ENCODE measurements at places on chromosomes 13 and 19. TPM values are rescaled to one million over a fixed set of nuclear protein-coding genes. Genes with fewer than 3 reads are reported as not detected.

DNA sequence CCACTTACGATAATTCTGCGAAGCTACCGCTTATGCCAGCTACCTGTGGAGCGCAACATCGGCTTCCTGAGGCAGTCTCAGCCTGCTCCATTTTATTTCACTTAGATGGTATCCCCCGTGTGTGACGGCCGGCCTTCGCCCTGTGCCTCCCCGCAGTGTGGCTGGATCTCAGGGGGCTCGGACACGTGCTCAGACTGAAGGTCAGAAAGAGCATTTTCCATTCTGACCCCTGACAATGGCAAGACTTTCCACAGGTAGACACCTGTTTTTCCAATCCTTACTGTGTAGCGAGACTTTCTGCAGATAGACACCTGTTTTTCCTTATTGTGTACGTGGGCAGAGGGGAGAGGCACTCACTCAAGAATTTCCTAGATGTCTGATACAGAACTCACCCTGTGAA is 52.7 kb downstream of the ATP11A start:
- no peak for DNase-seq

GRCh38 chr19:42352301-42353259 is 27.1 kb downstream of the MEGF8 start:
- no peak for DNase-seq

- no peak for DNase-seq
Observed at GRCh38 chr13:65638572-65639168, 1591.5 kb downstream of the PCDH9 start.

GRCh38 chr13:64471916-64472315 is 2758.2 kb downstream of the PCDH9 start:
- DNase-seq: no peak

DNA sequence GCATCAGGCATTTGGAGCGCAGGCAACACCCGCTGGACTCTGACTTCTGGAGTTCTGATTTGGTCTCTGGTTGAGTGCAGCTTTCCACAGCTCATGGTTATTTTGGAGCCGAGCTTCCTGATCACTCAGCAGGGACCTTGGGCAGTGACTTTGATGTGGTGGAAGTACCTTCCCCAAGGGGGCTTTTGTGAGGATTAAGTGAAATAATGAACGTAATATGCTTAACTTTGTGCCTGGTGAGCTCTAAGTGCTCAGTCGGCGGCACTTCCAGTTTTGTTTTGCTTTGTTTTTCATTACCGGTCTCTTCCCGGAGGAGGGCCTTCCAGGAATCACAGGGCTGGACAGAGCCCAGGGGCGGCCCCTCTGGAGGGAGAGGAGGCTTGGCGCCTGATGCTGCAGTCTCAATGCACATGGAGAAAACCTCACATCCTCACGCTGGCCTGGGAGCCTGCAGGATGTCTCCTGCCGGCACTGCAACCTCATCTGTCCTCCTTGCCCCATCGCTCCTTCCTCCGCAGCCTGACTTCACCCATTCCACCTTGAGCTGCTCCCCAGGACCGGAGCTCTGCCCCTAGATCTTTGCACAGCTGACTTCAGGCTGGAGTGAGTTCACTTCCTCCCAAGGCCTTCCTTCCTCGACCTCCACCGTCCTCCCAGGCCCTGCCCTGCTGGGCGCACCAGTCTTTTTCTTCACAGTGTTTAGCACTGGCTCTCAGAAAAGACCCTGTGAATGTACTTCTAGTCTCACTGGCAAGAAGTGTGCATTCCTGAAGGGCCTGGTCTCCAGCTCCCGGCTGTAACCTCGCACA is 1.5 kb downstream of the PLEKHF1 start:
- DNase-seq: no peak

- DNase-seq: peak; percentile 22
Observed at GRCh38 chr19:16660763-16661479, at the start of gene TMEM38A. Gene TMEM38A (plus strand): TSS chr19:16661139. CDS start chr19:16661218, 79 bp downstream.

- DNase-seq: no peak
Observed at GRCh38 chr19:32874605-32875004, 5.0 kb upstream of the SLC7A9 start.

DNA sequence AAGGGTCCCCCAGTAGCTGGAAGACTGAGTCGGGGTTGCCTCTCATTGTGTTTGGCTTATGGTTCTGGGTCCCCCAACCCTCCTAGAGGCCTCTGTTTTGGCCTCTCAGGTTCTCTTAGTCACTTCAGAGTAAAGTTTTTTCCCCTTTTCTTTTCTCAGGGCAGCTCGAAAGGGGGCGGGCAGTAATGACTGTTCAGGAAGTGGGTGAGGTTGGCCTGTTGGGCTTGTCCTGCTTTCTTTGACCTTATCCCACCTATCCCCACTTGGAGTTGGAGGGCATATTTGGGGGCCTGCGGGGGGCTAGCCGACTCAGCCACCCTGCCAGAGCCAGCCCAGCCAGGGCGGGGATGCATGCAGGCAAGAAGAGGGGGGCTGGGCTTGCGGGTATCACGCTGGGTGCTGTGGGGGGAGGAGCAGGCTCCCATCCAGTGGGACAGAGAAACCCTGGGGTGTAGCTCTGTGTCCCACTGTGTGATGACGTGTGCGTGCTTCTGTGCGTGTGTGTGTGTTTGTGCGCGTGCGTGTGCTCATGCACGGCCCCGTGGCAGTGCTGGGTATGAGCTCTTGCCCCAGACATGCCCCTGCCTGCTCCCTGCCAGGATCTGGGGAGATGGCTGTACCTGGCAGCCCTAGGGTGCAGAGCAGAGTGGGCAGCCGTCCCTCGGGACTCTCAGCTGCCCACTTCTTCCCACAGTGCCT is 1.4 kb downstream of the CIC start:
- DNase-seq: peak; percentile 73

DNA sequence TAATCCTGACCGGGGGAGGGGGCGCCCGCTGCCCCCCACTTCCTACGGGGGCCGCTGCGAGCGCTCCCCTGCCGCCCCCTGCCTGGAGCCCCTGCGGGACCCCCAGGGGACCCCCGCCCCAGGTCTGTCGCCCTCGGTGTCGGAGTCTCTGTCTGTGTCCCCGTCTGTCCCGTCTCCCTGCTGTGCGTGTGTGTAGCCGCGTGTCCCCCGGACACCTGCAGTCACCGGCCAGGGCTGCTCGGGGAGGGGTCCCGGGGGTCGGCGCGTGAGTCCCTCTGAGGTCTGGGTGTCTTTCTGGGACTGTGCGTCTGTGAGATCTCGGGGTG is 7.7 kb upstream of the NFIC start:
- DNase-seq: no peak

DNA sequence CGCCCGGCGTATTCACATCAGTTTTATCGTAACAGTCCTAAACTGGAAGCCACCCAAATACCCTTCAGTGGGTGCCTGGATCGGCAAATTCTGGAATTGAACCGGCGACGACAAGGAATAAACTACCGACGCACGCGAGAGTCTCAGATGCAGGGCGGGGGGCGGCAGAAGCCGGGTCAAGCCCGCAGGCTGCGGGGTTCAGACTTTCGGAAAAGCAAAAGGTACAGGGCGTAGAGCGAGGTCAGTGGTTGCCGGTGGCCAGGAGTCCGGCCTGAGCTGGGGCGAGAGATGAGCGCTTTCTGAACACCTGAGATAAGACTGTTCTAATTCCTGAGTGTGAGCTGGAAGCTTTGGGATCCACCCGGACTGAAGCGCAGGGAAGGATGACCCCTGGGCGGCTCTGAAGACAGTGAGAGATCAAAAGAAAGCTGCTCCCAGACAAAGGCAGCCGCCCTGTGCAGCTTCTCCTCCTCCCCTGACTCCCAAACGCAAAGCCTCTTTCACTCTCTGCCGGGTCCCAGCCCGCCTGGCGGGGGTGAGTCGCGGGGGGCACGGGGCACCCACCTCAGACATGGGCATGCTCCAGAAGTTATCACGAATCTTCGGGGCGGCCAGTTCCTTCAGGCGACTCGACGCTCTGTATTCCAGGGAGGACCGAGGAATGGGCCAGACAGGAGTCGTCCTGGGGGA is 26.2 kb upstream of the MIER2 start:
- DNase-seq: no peak

GRCh38 chr19:815775-816499 is 5.8 kb downstream of the PLPPR3 start:
- no peak for DNase-seq

Gene RYR1
- not detected for polyA plus RNA-seq

Gene RNF17
- 0.45 TPM for polyA plus RNA-seq

Data from naive thymus-derived CD4-positive, alpha-beta T cell (primary cell).